T-helper 9 cell (primary cell): ENCODE measurements at places on chromosomes 5 and 9.
A peak's percentile ranks its signal among the peaks of the same experiment; 100 is the strongest.

DNA sequence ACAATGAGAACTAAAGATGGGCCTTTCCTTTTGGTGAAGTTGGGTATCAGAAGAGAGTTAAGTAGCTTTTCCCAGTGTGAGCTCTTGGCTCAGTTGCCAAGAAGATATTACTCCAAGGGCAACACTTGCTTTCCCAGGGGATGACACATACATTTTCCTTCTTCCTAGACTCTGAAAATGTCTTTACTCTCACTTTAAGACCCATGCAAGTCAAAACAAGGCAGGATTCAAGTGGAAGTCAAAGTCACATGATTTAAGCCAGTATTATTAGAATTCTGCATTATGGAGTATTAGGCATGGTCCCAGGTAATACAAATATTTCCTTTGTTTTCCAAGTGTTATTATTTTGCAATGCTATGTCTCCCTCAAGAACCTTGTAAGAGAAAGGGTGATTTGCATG, 175.1 kb downstream of the PPP2R2B start:
- DNase-seq, result no peak

- no peak for DNase-seq
These were observed 241.4 kb downstream of the PBX3 start for GRCh38 chr9:125988479-125989050.

- DNase-seq, result no peak
These were observed 97.4 kb downstream of the DAP start for GRCh38 chr5:10663489-10664179.

DNA sequence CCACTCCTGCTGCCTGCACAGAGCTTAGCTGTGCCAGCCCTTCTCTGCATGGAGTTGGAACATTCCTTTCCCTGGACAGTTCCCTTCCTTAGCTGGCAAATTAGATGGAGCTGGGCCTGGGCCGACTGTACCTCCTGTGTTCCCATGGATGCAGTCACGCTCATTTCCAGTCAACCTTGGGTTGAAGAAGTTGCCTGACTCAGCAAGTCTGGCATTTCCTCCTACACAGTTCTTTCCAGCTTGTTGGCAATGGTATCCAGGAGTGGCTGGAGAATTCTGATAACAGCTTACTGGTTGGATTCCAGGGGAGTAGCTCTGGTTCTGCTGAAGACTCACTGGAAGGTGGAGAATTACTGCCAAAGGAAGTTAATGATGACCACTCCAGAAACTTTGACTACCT, 9.2 kb upstream of the TAF1L start:
- no peak for DNase-seq

DNA sequence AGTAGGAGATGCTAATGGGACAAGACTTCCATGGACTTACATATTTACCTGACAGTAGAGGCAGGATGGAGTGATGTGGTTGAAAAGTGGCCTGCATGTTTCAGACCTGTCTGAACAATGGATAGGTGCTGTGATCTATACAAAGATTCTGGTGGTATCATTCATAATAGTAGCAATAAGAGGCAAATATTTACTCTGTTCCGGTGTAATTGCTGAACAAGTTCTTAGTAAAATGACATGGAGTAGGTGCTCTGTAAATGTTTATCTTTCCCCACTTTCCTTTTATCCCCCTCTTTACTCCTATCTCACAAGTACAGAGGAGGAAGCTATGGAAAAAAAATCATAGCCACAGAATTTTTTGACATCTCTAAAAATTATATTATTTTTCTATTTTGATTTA, 159.0 kb upstream of the SLC12A2 start:
- DNase-seq, result no peak

DNA sequence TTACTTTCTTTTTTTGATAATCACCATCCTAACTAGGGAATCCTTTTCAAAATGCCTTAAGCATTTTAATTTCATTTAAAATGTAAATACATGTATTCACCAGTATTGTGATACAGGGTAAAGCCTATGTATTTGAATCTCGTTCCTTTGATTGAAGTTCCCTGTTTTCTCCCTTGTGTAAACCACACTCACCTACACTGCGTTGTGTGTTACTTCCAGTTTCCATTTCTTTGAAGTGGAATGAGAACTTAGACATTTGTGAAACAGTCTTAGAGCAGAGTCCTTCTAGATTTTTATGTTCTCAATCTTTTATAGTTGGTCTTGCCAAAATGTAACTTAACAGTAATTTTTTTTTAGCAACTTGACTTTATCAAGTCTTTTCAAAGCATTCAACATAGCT, 101.4 kb downstream of the ZNF462 start:
- no peak for DNase-seq

- DNase-seq, result no peak
These were observed 186.0 kb downstream of the GOLPH3 start for GRCh38 chr5:31987985-31988710.

GRCh38 chr9:27276193-27277030, 20.5 kb downstream of the EQTN start:
- no peak for DNase-seq

DNA sequence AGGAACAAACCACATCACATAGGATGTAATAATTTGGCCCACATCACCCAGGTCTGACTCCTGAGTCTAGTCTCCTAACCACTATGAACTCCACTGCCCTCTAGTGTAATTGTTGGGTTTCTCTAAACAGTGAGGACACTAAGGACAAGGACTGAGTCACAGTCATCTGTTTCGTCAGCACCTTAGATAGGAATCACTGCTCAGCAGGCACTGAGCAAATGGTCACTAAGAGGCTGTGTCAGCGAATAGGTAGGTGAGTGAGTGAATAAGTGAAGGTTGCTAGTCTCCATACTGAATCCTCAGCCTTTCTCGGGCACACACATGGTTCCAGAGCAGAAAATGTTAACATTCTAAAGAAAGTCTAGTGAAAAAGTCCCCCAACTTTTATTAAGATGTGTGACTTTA, 278.6 kb downstream of the SPOCK1 start:
- no peak for DNase-seq

GRCh38 chr5:131379723-131380122, 115.9 kb downstream of the CDC42SE2 start:
- DNase-seq, result peak; percentile 57

GRCh38 chr9:121671612-121672155, 20.2 kb downstream of the DAB2IP start:
- DNase-seq, result no peak

DNA sequence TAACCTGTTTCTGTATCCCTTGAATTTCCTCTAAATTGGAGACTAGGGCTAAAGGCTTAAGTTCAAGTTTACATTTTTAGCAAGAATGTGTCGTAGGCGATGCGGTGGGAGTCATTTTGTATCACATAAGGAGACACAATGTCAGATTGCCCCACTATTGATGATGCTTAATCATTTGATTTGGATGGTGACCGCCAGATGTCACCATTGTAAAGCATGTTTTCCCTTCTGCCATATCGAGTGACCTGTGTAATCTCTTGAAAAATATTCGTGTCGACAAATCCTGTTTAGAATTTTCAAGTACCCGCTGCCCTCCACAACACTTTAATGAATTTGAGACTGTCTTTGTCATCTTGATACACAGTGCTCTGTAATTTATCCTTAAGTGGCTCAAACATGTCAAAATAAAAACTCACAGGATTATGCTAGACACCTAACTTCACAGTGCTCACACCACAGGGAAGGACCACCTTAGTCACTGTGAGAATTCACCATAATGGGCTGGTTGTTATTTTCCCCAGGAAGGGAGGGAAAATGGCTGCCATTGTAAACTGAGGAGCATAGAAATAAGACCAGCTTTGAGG, 34.5 kb upstream of the SLC46A2 start:
- no peak for DNase-seq

GRCh38 chr9:111679199-111679598, 17.8 kb downstream of the GNG10 start:
- no peak for DNase-seq

DNA sequence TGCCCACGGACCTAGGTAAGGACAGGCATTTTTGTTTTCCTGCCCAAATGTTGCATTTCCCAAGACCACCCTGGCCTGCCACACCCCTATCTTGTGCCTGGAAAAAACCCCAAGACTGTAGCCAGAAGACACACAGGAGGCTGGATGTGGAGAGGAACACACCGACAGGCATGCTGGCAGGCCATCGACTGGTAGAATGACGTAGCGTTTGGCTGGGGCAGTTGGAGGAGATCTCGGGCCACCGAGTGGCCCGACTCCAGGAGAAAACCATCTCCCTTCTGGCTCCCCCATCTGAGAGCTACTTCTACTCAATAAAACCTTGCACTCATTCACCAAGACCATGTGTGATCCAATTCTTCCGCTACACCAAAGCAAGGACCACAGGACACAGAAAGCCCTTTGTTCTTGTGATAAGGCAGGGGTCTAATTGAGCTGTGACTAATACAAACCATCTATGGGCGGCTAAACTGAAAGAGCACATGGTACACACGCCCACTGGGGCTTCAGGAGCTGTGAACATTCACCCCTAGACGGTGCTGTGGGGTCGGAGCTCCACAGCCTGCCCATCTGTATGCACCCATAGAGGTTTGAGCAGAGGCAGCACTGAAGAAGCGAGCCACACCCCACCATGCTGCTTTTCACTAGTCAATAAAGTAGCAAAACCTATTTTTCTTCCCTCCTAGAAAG, 38.9 kb upstream of the N4BP3 start:
- DNase-seq, result no peak

DNA sequence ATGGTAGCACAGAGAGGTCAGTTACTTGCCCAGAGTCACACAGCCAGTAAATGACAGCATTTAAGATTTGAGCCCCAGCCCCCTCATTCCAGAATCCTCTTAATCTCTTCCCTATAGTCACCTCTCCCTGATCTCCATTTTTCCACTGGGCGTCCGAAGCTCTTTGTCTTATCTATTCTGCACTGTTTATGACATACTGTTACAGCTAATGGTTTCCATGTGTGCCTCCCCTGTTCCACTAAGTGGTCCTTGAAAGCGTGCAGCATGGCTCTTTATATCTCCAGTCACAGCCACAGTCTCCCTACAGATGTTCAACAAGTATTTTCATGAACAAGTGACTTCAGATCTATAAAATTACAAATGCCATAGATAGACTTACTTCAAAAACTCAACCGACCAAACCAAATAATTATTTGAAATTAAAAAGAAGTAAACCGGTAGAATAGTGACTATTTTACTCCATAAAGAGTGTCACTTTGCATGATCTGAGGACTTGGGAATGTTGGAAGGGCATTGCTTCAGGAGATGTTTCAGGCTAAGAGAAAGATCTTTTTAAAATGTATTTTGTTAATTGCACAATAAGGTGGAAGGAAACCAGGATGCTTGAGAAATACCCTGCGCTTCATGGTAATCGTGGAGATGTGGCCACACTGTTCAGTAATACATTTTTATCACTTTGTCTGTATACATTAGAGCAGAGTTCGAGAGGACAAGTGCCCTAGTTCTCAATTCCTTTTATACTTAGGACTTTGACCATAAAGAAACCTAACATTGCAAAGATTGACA, 237.2 kb downstream of the FBXL7 start:
- no peak for DNase-seq

DNA sequence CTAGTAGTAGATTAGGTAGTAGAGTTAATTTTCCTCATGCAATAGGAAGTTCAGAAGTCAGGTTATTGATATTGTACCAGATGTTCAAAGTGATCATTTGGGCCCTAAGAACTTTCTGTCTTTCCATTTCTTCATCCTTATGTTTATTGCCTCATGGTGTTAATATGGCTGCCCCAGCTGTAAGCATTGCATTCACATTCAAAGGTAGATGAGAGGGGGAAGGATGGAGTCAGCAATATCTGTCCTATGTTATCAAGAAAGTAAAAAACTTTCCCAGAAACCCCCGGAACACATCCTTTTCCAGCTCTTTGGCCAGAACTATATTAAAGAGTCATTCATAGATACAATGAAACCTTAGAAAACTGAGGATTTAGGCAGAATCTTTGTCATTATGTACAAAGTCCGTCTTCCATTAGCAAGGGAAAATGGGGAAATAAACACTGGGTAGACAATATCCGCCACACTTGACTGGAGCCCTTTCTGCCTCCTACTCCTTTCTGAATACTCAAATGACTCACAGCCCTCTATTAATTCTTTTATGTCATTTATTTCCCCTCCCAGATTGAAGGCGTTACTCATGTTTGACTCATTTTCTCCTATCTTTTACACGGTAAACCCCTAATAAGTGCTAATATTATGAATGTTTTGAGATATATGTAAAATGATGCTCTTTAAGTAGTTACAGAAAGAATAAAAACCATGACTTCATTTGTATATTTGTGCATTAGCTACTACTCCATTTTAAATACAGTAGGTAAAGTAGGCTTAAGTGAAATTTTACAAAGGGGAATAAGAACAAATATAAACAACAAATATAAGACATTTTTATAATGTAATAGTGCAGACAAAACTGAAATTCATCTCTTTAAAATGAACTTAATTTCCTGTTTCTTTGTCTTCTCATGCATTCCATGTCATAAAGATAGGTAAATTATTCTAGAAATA, 127.6 kb downstream of the SLF1 start:
- no peak for DNase-seq

DNA sequence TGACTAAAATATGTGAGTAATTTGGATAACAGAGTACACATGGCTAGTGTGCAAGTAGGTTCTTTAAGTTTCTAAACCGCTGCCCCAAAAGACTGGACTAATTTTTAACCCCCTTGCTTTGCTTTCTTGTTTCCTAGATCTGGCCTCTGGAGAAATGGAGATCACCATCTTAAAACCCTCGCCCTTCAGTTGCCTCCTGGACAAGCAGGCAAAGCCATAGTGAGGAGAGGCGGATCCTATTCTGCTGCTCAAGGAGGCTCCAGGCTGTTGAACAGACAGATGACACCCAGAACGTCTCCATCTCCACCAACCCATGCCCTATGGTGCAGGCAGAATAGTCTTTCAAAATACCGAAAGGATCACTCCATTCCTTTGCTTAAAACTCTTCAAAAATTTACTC, 28.6 kb upstream of the ALDH1A1 start:
- no peak for DNase-seq

- DNase-seq, result no peak
These were observed 150.2 kb downstream of the RXRA start for GRCh38 chr9:134476272-134476941.

DNA sequence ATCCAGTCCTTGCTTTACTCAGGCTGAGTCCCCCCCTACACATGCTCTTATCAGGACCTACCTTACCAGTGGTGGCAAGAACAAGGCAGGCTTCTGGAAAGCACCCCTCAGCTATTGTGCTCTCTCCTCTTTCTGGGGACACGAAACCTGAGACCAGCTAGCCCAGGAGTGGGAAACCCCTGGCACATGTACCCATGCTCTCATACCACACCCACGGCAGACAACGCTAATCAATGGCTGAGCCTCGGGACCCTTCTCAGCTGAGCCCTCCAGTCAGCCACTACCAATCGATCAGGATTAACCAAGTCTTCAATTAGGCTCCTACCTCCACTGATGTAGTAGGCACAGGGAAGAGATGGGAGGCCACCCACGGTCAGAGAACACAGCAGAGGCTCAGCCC, 65.1 kb downstream of the VAV2 start:
- DNase-seq, result no peak

- DNase-seq, result no peak
These were observed 39.6 kb upstream of the TIFAB start for GRCh38 chr5:135491552-135492318.

- no peak for DNase-seq
These were observed 64.3 kb upstream of the CAMK4 start for GRCh38 chr5:111159845-111160244.

- no peak for DNase-seq
These were observed 58.4 kb downstream of the SLC1A3 start for GRCh38 chr5:36664766-36665165.
